ENCODE measurements at places on chromosomes 4 and X.

DNA sequence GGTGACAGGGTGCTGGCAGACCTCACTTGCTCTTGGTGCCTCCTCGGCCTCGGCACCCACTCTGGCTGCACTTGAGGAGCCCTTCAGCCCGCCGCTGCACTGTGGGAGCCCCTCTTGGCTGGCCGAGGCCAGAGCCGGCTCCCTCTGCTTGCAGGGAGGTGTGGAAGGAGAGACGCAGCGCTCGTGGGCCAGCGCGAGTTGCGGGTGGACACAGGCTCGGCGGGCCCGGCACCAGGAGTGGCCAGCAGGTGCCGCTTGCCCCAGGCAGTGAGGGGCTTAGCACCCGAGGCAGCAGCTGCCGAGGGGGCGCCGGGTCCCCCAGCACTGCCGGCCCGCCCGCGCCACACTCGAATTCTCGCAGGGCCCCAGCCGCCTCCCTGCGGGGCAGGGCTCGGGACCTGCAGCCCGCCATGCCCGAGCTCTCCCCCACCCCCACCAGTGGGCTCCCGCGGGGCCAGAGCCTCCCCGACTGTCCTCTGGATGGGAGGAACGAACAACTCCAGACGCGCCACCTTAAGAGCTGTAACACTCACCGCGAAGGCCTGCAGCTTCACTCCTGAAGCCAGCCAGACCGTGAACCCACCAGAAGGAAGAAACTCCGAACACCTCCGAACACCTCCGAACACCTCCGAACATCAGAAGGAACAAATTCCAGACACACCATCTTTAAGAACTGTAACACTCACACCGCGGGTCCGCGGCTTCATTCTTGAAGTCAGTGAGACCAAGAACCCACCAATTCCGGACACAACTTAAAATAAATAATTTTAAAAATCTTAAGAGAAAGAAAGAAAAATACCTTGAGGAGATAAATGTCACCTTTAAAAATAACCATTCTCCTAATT, 311.1 kb upstream of the SLC7A11 start:
- DNase-seq: no peak

DNA sequence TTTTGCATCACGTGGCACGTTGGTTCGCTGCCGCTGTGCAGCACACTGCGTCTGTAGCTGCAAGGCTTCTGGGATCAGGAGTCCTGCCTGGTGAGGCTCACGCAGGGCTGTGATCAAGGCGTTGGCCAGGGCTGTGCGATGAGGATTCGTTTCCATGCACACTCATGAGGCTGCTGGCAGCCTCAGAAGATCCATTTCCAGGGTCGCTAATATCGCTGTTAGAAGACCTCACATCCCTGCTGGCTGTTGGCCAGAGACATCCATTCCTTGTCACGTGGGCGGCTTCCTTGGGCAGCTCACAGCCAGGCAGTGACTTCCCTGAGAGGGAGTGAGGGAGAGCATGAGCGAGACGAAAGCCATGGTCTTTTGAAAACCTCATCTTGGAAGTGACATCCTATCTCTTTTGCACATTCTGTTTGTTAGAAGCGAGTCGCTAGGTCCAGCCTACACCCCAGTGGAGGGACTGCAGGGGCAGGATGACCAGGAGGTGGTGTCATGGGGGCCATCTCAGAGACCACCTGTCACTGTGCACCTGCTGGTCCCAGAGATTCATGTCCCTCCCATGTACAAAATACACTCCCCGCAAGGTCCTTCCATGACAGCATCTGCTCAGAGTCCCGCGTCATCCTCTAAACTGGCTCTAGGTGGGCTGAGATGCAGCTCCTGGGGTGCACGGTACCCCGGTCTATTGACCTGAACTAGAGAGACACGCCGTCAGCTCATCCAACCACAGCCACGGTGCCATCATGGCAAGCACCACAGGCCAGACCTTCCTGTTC, 12.2 kb downstream of the RGS12 start:
- DNase-seq: no peak

DNA sequence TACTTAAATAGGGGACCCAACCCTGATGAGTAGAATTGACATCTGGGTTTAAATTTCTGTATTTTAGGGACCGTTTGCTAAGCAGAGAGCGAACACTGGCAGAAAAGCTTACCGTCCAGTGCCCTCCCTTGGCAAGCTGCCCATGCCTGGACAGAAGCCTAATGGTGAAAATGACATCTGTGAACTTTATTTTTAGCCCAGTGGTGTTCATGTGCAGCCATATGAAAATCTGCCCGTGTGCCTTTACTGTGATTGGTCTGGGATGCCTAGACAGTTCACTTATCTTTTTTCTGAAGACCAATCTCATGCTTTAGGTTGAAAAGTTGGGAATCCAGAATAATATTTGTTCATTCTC, 1.1 kb downstream of the STBD1 start:
- DNase-seq: no peak

DNA sequence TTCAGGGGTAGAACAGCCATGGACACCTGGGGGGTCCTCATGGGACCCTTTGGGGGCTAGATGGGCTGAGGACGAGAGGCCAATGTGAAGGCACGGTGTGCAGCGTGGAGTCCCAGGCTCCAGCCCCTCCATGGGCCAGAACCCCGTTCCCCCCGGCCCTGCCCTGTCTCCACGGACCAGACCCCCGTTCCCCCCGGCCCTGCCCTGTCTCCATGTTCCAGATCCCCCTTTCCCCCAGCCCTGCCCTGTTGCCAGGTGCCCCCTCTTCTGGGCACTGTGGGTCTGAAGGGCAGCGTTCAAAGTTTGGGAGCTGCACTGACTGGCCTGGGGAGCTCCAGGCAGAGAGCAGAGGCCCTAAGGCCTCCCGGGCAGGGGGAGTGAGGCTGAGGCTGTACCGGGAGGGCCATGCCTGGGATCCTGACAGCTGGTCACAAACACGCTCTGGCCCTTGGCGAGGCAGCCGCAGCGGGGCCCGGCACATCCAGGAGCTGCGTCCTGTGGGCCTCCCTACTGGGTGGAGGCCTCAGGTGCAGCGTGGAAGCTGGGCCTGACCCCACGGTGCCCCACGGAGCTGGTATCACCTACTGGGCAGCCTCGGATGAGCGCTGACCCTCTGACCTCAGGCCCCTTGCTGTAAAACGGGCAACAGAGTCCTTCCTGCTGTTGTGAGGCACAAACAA, 8.9 kb downstream of the DGKQ start:
- DNase-seq: no peak

Measured in Kasumi-1 (cell line).